ENCODE measurements at places on chromosomes 7 and 10.

DNA sequence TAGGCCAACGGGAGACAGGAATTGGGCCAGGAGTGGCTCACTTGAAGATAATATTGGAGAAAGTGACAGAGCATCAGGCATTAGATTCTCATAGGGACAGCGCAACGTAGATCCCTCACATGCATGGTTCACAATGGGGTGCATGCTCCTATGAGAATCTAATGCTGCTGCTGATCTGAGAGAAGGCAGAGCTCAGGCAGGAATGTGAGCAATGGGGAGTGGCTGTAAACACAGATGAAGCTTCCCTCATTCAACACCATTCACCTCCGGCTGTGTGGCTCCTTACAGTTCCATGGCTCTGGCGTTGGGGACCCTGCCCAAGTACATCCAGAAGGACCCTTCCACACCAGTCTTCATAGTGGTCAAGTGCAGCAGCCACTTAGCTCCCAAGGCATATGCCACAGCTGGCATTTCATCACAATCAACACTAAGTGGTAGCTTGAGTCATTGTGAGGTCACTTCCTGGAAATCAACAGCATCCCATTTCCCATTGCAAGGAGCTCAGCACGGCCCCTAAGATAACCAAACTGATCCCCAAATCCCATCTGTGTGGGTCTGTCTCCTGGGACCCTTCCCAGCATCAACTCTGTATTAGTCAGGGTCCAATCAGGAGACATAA, 174.5 kb downstream of the TPST1 start:
- DNase-seq: no peak

- DNase-seq: no peak
Measured at GRCh38 chr10:122140461-122140902, 130.6 kb upstream of the BTBD16 start.

DNA sequence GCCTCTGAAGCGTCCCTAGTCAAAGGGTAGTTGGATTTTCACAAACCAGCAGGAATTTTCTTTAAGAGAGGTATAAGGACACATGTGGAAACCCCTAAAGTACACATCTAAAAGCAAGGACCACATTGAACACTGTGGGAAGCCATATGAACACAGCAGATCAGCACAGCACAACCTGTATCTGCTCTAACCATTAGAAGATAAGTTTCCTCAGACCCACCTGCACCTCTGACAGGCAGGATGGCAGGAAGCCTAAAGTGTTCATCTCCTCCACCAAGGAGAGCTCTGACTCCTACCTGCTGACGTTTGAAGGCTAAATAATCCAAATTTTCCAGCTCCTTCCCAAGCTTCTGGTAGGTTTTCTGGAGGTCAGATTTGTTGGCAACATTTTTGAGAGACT, 174.4 kb downstream of the CTNNA3 start:
- DNase-seq: no peak

- no peak for DNase-seq
Measured at GRCh38 chr7:138564365-138564764, 104.3 kb downstream of the TRIM24 start.

- no peak for DNase-seq
Measured at GRCh38 chr7:138607216-138608126, 93.7 kb downstream of the SVOPL start.

- DNase-seq: no peak
Measured at GRCh38 chr7:28871077-28871476, 87.1 kb downstream of the TRIL start.

All from activated naive CD8-positive, alpha-beta T cell treated with anti-CD3 and anti-CD28 coated beads for 36 hours (primary cell).